ENCODE measurements at places on chromosomes 7 and 10.

GRCh38 chr7:128236924-128237586 lies 4.0 kb upstream of the LEP start:
- no peak for DNase-seq

GRCh38 chr7:51141451-51142003 lies 175.1 kb downstream of the COBL start:
- DNase-seq: no peak

DNA sequence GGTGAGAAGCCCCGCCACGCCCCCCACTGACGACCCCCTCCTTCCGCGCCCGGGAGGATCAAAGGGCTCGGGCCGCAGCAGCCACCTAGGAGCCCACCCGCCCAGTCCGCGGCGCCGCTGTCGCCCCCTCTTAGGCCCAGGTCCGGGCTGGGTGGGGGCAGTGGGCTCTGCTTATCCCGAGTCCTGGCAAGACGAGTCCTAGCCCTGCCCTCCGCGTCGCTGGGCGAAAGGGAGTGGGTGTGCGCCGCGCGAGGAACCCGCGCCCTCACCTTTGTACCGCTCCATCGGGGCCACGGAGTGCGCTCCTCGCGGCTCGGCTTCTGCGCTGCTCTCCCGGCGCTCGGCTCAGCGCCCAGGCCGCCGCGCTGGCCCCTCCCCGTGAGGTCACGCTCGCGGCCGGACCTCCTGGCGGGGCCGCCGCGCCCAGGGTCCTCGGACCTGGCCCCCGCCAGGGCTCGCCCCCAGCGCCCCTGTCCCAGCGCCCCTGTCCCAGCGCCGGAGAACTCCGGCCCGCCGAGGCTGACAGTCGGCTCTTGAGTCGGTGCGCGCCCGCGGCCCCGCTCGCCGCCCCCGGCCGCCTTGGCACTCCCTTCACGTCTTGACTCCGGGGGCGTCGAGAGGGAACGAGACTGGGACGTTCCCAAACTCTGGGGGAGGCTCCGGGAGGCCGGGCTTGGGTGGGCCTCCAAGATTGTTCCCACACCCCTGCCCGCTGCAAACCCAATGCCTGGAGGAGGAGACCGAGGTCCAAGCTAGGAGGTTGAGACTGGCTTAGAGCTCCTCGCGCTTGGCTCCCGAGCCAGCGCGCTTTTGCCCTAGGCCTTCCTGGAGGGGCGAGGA lies at the start of gene AFAP1L2:
Gene AFAP1L2 (minus strand): TSS at position 332 of the 840 bp plus-strand sequence. CDS start 47 bp downstream, at position 285.
- no peak for DNase-seq

DNA sequence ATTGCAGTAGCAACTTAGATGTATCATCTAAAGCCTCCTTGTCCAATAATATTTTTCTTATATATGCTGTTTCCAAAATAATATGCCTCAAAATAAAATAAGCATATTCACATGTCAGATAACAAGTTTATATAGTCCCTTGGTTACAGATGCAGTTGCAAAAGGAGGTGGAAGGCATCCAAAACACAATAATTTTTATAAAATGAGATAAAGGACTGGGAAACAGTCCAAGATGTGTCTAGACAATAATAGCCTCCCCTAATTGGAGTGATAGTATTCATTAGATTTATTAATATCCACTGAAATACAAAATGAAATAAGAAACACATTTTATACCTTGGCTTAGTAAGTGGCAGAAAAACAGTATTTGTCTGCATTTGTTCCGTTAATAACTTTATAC lies 30.3 kb downstream of the BCAP29 start:
- no peak for DNase-seq

GRCh38 chr10:119860866-119861607 lies 11.6 kb downstream of the MCMBP start:
- no peak for DNase-seq

GRCh38 chr10:513393-513792 lies 176.1 kb downstream of the DIP2C start:
- no peak for DNase-seq

GRCh38 chr10:73054286-73054685 lies 42.4 kb downstream of the P4HA1 start:
- DNase-seq: no peak

- DNase-seq: no peak
These were observed 292.1 kb downstream of the THSD7A start for GRCh38 chr7:11539853-11540252.

Measured in stimulated activated CD4-positive, alpha-beta T cell treated with anti-CD3 and anti-CD28 coated beads, Interleukin-1b, Interleukin-23, amount 100 ng/mL, for 1 hour (primary cell).